Activated naive CD4-positive, alpha-beta T cell treated with anti-CD3 and anti-CD28 coated beads, Interleukin-2, amount 50 U/mL, for 72 hours (primary cell): ENCODE measurements at places on chromosomes 4 and X. TPM values are rescaled to one million over a fixed set of nuclear protein-coding genes. Genes with fewer than 3 reads are reported as not detected.

MUC7 gene
- total RNA-seq, result not detected

LEF1 gene
- 291 TPM for total RNA-seq

BGN gene
- total RNA-seq, result not detected

TNIP3 gene
- 5.4 TPM for total RNA-seq

UGT2A1 gene
- not detected for total RNA-seq

SRPX2 gene
- not detected for total RNA-seq

KLF3 gene
- total RNA-seq, result 10.1 TPM

FRAS1 gene
- total RNA-seq, result 0.06 TPM

BST1 gene
- 0.82 TPM for total RNA-seq

RBPJ gene
- 356 TPM for total RNA-seq

SPRY1 gene
- 34.3 TPM for total RNA-seq

KIF4A gene
- total RNA-seq, result 38.0 TPM

ADGRA3 gene
- 17.3 TPM for total RNA-seq

MID2 gene
- 8.4 TPM for total RNA-seq

PRSS12 gene
- total RNA-seq, result 0.30 TPM
